ENCODE measurements at places on chromosomes 1 and 21.

DNA sequence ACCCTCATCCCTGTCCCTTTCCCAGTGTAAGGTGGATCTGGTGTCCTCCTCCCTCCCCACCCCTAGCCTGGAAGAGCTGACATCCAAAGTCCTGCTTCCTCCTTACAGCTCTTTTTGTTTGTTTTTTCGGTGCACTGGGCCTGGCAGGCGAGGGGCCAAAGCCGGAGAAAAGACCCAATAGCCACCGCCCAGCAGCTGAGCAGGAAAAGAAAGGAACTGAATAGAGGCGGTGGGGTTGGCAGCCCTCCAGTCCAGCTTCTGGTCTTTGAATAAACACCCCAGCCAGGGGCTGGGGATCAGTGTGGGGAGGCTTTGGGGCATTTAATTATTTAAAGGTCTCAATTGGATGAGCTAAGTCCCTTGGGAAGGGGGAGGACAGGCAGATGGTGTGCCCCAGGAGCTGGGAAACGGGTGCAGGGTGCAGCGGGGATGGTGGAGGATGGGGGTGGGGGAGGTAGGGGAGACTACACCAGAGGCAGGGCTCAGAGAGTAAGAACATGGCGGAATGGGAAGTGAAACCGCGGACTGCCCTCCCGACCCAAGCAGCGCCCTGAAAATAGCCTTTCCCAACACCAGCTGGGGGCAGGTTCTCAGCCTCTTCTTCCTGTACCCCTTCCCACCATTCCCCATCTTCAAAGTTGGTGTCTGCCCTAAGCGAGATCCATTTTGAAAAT lies 20.2 kb downstream of the BTG2 start:
- no peak for DNase-seq

GRCh38 chr1:187696073-187696472 lies 867.3 kb downstream of the PLA2G4A start:
- DNase-seq = peak; percentile 8

DNA sequence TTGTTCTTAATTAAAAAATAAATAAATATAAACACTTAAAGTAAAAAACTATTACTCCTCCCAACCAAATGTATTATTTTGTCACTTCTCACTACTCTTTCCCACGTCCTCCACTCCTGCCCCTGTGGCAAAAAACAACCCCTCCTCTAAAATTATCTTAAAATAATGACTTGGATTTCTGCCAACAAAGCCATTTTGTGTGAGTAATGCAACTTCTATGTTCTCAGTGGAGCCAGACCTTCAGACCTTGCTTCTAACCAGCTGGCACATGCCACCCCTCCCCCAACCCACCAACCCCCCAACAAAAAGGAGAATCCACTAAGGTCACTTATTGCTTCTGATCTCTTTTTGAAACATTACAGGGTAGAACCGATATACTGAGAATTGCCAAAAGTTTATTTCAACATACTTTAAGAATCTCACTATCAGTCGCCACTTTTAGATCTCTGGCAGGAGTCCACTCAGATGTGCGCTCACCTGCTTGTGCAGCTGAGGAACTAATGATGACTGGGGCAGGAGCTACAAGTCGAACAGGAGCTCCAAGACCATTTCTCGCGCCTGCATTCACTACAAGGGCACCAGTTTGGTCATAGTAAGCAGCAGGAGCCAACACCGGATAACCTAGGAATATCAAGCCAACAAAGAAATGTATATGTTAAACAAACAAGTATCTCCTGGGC lies 58.3 kb upstream of the SDC3 start:
- peak; percentile 73 for DNase-seq

DNA sequence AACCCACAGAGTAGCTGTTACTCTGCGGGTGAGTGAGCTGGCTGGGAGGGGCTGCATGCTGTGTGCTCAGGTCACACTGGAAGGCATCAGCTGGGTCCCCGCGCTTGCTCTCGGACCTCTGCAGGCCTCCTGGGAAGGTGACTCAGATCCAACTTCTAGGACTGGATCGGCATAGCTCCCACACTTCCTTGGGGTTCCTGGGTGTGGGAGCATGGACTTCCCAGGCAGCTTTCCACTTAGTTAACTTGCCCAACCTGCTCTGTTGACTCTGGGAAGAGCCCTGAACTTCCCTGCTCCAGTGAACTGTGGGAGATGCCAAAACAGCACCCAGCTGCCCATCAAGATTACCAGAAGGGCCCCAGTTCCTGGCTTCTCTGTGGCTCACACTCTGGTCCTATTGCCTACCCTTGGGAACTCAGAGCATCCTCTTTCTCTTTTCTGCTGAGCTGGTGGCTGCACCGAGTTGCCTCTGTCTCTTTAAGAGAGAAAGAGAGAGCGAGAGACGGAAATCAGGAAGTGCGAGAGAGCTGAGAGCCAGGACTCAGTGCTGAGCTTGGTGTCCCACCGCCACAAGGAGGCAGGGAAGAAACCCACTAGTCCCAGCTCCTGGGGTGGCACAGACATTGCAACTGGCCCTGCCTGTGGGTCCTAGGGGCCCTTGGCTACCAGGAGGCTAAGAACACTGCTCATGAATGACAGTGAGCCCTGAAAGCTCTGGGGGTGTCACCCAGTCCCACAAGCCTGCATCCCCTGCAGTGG lies at the start of gene IKBKE:
TSS of gene IKBKE (plus strand) at position 544 of the 759 bp plus-strand sequence. CDS start 2,752 bp downstream, outside the sequence.
- peak; percentile 85 for DNase-seq

- peak; percentile 6 for DNase-seq
Observed at GRCh38 chr1:38529391-38529790, 330.2 kb downstream of the RRAGC start.

DNA sequence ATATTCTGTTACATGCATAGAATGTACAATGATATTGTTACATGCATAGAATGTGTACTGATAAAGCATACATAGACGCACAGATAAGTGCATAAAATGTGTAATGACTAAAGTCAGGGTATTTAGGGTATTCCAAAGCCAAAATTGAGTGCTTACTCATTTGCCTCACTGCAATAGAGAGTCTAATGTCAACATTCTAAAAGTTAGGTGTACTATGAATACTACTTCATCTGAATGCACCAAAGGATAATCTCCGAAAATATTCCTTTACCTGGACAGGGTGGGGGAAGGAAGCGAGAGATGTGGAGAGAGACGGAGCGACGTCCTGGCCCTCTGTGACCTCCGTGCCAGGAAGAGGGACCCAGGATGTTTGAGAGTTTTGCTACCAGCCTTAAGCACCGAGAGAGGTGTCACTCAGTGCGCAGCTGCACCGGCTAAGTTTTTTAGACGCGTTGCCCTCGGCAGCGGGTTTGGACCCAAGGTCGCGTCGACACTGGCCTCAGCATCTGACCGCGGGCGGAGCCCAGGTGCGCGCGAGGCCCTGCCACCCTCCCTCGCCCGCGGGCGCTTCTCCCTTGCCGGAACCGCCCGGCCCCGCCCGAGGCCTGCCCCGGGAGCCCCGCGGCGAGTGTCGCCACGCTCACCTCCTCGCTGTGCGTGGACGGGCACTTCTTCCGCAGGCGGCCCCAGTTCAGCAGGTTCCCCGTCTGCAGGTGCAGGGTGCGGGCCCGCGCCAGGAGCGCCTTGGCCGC lies 660 bp downstream of the GCLM start:
- DNase-seq = peak; percentile 60

- no peak for DNase-seq
Observed at GRCh38 chr1:244789276-244789580, 46.2 kb upstream of the COX20 start.
